CD4-positive, alpha-beta T cell treated with Interleukin-21 for 1 hour (primary cell): ENCODE measurements at places on chromosomes 1 and 21.

DNA sequence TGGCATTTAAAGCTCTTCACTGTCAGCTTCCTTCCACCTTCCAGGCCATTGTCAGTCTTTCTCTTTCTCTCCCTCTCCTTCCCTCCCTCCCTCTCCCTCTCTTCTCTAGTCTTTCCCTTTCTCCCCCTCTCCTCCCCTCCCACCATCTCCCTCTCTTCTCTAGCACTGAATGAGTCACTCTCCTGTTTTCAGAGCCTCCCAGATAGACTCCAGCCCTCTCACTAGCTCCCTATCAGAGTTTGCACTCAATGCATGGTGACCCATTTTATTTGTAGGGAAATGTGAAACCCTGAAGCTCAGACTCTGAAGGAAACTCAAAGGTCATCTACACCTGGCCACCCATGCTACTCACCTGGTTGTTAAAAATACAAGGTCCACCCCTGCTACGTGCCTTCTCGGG lies 4.4 kb upstream of the MATN1 start:
- no peak for DNase-seq

DNA sequence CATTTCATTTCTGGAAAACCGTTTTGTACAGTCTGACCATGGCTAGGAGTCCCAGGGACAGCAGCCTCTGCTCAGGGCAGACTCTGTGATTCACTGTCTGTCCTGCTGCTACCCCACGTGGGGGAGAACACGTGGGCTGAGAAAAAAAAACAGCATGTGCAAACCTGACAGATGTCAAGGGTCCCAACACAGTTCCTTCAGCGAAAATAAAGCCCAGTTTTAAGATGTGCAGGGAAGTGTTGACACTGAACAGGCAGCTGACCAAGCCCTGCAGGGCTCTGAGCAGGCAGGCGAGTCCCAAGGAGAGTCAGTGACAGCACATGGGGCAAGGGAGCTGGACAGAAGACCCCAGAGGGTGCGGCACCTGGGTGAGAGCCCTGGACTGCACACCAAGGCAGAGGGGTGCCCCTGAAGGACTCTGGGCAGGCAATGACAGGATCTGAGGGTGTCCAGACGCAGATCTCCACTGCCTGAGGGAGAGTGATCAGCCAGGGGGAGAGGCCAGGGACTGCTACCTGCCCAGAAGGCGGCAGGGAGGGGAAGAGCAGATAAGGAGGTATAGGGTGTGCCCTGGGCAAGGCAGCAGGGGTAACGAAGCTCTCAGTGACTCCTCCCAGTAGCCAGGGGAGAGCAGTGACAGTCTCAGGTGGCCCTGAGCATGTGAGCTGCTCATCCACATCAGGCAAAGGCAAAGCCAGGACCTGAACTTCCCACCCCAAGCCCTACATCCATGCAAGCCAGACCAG lies 5.1 kb upstream of the SPATC1L start:
- DNase-seq = no peak

GRCh38 chr1:223486932-223487886 lies 94.0 kb downstream of the CCDC185 start:
- DNase-seq = no peak

GRCh38 chr1:21885236-21886037 lies 51.7 kb downstream of the HSPG2 start:
- no peak for DNase-seq

GRCh38 chr1:166378805-166379204 lies 212.0 kb upstream of the FAM78B start:
- no peak for DNase-seq

GRCh38 chr1:169844941-169845608 lies 48.6 kb downstream of the SCYL3 start:
- DNase-seq = no peak

GRCh38 chr1:40930174-40930964 lies 49.1 kb upstream of the CTPS1 start:
- no peak for DNase-seq

DNA sequence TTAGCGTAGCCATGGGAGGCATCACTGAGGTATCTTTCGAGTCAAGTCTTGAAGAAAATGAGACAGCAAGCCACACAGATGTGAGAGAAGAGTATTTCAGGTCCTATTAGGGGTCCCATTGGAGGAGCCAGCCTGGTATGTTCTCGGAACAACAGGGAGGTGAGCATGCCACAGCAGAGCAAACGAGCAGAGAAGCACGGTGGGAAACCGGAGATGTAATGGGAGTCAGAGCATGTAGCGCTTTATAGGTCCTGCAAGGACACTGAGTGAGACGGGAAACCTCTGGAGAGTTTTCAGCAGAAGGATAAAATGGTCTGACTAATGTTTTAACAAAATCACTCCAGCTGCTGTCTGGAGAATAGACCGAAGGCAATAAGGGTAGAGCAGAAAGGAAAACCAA lies 15.9 kb downstream of the H3-3A start:
- DNase-seq = no peak

- no peak for DNase-seq
These were observed 48.3 kb upstream of the NADK start for GRCh38 chr1:1826356-1827088.
